ENCODE measurements at places on chromosomes 5 and 9.

DNA sequence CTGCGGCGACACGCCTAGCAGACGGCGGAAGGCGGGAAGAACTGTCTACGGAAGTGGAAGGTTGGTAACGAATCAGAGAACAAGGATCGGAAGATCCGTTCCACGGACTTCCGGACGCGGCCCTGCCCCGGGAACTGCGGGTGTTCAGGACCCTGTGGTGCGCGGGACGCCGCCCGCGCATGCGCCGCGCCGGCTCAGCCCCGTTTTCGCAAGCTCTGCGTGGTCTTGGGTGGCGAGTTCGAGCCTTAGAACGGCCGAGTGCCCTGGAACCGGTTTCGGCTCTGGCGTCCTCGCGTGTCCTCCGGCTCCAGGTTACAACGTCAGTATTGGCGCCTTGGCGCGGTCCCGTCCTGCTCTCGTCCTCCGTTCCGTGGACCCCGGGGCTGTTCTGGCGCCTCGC, 515 bp upstream of the RNU6ATAC start:
- DNase-seq, result no peak

DNA sequence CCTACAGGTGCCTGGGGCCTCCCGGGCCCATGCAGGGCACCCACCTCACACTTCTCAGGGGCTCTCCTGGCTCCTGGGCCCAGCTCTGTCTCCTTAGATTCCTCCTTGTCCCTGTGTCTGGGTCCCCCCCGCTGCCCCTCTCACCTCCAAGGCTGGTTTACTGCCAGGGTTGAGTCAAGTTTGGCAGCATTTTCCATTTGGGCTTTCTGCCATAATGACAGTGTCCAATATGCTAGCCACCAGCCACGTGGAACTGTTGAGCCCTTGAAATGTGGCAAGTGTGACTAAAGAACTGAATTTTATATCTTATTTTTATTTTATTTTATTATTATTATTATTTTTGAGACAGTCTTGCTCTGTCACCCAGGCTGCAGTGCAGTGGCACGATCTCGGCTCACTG, 1.9 kb downstream of the TTC16 start:
- DNase-seq, result no peak

GRCh38 chr9:85262333-85262732, 479.4 kb downstream of the AGTPBP1 start:
- no peak for DNase-seq

DNA sequence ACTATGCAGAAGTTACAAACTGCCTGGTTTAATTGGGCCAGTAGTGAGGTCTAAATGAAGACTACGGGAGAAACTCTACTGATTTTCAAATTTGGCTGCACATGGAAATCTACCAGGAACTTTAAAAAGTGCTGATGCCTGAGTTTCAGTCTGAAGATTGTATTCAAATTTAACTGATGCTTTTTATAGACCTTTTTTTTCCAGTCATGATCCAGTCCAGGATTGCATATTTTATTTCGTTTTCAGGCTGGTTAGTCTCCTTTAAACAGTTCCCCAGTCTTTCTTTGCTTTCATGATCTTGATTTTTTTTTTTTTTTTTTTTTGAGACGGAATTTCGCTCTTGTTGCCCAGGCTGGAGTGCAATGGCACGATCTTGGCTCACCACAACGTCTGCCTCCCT, 23.7 kb upstream of the SPZ1 start:
- no peak for DNase-seq

- no peak for DNase-seq
These were observed 22.8 kb upstream of the RGMB start for GRCh38 chr5:98750693-98751092.

GRCh38 chr5:160071516-160071915, 47.7 kb downstream of the PWWP2A start:
- DNase-seq, result no peak
